Frontal cortex (tissue), 4 donors: ENCODE measurements at places on chromosomes 2 and 18. TPM values are rescaled to one million over a fixed set of nuclear protein-coding genes. Genes with fewer than 3 reads are reported as not detected.

DNA sequence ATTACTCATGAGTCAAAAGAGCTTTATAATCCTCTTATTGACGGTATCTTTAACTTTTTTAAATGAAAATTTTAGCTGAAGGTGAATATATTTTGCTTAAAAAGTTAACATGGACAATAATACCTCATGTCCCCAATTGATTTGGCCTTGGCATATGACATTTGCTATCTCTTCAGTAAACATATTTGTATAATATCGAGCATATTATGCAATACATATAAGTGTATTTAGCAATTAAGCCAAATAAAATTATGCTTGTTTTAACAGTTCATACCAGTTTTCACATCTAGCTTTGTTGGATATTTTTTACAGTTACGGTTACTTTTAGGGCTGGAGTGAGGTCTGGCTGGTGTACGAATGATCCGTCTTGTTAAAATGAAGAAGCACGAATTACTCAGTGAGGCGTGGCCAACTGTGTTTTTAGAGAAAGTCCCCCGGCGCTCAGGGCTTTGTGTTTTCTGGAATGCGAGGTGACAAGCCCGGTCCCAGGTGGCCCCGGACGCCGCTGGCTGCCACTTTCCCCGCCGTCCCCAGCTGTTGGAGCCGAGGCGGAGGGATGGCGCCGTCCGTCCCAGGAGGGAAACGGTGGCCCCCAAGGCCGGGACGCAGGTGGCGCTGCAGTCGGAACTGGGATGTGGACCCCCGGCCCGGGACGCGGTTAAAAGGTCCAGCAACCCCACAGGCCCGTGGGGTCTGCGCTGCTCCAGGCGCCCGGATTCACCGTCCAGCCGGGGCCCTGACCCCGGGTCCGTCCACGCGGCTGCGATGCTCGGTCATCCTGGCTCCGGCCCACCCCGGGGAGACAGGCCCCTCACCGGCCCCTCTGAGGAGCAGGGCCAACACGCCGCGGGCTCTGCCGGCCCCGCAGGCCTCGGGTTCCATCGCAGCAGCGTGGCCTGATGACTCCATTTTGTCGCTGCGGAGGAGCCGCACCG lies 41.3 kb downstream of the TMEM18 start:
- DNase-seq = no peak

DNA sequence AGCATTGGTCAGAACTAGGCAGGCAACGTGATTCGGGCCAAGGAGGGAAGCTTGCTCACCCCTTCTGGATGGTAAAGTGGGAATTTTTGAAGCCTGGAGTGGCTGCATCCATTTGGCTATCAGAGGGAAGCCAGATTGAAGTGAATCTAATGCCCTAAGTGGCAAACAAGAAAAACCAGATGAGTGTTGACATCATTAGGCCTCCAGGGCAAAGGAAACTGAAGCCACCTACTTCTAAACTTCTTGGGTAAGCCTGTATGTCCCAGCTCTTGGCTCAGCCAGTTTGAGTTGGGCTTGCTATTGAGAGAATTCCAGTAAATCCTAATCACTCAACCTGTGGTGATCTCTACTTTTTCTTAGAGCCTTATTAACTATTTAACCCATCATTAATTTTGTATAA lies 20.9 kb downstream of the SOX11 start:
- DNase-seq = no peak

GRCh38 chr18:79203017-79203605 lies 133.9 kb downstream of the ATP9B start:
- DNase-seq = no peak

- DNase-seq = no peak
These were observed 7.8 kb downstream of the SULT1C4 start for GRCh38 chr2:108385411-108386071.

DNA sequence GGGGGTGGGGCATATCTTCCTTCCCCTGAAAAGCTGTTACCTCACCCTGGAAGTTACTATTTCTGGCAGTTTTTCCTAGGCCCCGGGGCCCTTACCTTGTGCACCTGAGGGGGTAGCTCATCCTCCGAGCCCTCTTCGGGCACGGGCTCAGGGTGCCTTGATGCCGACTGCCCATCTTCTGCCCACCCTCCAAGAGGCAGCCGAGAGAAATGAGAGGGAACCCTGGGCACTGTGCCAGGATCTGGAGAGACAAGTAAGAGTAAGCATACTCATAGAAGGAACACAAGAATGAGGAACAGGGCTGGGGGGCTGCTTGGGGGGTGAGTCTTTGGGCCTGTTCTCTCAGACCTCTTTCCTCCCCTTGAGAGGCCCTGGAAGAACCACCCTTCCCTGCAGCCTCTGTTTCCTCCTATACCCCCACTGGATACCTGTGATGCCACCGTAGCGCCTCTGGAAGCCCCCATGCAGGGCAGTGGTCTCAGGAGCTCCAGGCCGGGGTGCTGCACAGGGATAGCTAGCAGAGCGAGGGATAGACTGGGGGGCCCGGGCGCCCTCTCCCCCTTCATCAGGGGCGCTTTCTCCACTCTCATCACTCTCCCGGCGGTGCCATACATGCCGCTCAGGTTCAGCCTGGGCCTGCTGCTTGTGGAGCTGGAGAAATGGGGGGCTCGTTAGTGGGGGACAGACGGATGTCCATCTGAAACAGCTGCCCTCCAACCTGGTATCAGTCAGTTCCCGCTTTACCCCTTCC lies 2.1 kb upstream of the ABCB6 start:
- no peak for DNase-seq

GRCh38 chr2:100983684-100984310 lies 18.3 kb upstream of the RPL31 start:
- no peak for DNase-seq

GRCh38 chr2:144515696-144516410 lies 4.1 kb downstream of the ZEB2 start:
- DNase-seq = peak; percentile 48

- DNase-seq = no peak
These were observed 225.8 kb downstream of the RNF152 start for GRCh38 chr18:61666876-61667590.

DNA sequence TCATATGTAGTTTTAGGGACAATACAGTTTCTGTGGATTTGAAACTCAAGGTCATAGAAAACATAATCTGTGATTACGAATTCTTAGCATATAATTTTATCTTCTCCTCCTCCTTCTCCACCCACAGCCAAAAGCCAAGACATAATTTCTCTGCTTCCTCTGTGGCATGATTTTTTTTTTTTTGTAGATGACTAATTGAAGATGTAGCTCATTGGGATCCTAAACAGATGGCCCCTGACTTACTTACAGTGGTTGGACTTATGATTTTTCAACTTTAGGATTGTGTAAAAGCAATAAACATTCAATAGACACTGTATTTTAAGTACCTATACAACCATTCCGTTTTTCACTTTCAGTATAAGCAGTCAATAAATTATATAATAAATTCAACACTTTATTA lies 42.3 kb downstream of the FSIP2 start:
- no peak for DNase-seq

DNA sequence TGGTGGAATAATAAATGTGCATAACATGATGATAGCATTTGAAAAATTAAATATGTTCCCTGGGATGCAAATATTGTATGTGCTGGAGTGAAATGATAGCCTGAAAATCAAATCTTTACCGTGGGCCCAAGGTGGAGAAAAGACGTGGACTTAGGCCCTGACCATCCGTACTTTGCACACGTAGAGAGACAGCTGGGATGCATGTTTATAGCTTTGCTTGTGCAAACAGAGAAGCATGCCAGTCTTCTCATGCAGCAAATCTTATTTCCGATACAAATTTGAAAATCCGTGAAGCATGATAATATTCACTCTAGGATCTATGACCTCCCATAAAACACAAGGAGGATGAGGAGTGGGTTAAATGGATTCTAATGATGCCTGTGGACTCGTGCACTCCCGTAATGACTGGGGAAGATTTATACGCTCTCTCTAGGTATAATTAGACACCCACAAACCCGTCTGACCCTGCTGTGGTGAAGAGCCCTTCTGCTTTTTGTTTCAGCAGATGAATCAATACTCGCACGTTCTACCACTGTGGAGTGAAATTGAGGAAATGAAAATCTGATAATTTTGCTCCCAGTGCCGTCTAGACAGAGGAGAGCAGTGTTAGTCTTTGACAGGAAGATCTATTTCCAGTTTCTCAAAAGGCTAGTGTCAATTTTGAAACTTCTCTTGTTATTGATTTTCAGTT lies 810.3 kb upstream of the SALL3 start:
- no peak for DNase-seq

- DNase-seq = no peak
These were observed 156.2 kb downstream of the DTNA start for GRCh38 chr18:34866310-34866709.

- no peak for DNase-seq
These were observed 27.0 kb downstream of the TMEM200C start for GRCh38 chr18:5868218-5868854.

GRCh38 chr18:10533111-10533510 lies 7.3 kb downstream of the NAPG start:
- no peak for DNase-seq

GRCh38 chr2:199440118-199440517 lies 17.6 kb downstream of the SATB2 start:
- no peak for DNase-seq

GRCh38 chr2:45960057-45960863 lies 308.8 kb downstream of the PRKCE start:
- no peak for DNase-seq

- no peak for DNase-seq
These were observed 28.0 kb upstream of the KCMF1 start for GRCh38 chr2:84942964-84943421.

GRCh38 chr2:102014041-102014345 lies 22.2 kb downstream of the IL1R2 start:
- no peak for DNase-seq

GRCh38 chr2:32719430-32719829 lies 91.6 kb downstream of the TTC27 start:
- DNase-seq = no peak

DNA sequence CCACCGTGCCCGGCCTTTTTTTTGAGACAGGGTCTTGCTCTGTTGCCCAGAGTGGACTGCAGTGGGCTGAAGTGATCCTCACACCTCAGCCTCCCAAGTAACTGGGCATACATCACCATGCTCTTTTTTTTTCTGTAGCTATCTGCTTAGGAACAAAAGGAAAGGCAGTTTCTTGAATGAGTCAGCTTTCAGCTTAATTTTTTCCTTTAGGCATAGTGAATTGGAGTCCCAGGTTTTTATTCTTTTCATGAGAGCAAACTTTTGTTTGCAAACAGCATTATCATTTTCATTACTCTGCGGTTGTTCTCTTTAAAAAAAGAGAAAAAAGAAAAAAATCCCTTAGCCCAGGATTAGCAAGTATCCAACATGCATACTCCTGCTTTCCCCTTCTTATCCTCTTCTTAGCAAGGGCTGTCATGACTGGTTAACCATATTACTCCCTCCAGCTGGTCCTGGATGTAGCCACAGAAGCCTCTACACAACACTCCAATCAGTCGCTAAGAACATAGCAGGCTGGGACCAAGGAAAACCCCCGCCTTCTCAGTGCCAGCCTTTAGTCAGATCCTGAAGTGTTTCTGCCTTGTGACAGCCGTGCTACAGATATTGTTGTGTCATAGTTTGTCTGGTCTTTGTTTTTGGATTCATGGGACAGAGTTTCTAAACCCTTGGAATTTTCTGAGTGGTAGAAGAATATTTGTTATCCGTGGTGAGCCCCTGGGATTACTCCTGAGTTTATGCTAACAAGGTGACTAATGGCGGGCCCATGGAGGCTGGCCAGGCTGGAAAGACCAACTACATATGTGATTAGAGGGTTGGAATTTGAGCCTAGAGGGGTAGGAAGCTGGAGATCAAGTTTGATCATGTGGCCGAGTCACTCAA lies 23.3 kb upstream of the ST3GAL5 start:
- no peak for DNase-seq

GRCh38 chr2:9380702-9381628 lies 42.4 kb downstream of the ITGB1BP1 start:
- DNase-seq = no peak

- DNase-seq = no peak
These were observed 163.8 kb upstream of the NCKAP5 start for GRCh38 chr2:133732059-133732458.

- DNase-seq = no peak
These were observed 144.7 kb upstream of the CTNNA2 start for GRCh38 chr2:79368116-79368630.

- no peak for DNase-seq
These were observed 173.1 kb upstream of the STON1 start for GRCh38 chr2:48356701-48357325.

- no peak for DNase-seq
These were observed 22.1 kb downstream of the ACADL start for GRCh38 chr2:210203147-210203546.

DNA sequence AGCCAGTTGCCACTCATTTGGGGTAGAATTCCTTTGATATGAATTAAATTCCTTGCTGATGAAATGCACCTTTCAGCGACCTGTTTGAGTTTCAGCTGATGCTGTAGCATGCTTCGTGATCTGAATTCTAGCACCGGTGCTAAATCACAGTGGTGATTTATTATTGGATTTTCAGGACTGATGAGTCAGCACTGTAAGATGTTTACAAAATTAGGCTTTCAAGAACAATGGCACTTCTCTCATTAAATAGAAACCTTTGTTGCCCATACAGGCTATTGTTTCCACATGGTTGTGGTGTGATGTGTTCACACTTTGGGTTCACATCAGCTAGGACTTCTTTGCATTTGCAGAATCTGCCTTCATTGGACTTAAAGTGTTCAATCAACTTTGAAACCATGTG lies 687.7 kb downstream of the ARHGAP15 start:
- no peak for DNase-seq

The DCDC2C gene
- 1.2 TPM for total RNA-seq

The CHST10 gene
- total RNA-seq = 82.3 TPM

The FEV gene
- total RNA-seq = not detected

The MALT1 gene
- 26.9 TPM for total RNA-seq

The DNAJC5G gene
- not detected for total RNA-seq

The C2orf81 gene
- 0.41 TPM for total RNA-seq

The CCDC74B gene
- 5.7 TPM for total RNA-seq

The LYG2 gene
- total RNA-seq = not detected

The GAD1 gene
- total RNA-seq = 80.7 TPM

The IL36G gene
- under 0.01 TPM for total RNA-seq

The LHCGR gene
- total RNA-seq = under 0.01 TPM

The DAPL1 gene
- not detected for total RNA-seq

The ADGRF3 gene
- under 0.01 TPM for total RNA-seq

The ANKRD62 gene
- total RNA-seq = not detected

The DLGAP1 gene
- total RNA-seq = 57.1 TPM
